Posterior cingulate gyrus (tissue), 11 donors: ENCODE measurements at places on chromosomes 3 and 15.
A peak's percentile ranks its signal among the peaks of the same experiment; 100 is the strongest.

DNA sequence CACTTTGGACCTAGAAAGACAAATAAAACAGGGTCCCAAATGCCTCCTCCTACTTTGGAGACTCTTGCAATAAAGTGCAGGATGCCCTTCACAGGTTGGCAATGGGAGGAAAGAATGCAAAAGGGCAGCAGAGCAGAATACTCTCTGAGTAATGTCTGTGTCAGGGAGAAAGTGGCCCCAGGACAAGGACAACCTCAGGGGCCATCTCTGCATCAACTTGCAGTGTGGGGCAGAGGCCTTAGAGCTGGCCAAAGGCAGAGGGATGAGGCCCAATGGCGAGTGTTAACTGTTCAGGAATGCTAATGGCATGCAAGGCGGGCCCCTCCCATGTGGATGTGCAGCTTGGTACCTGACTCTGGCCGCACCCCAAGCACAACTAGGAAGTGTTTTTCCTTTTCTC is 8.4 kb downstream of the UPK1B start:
- no peak for DNase-seq

DNA sequence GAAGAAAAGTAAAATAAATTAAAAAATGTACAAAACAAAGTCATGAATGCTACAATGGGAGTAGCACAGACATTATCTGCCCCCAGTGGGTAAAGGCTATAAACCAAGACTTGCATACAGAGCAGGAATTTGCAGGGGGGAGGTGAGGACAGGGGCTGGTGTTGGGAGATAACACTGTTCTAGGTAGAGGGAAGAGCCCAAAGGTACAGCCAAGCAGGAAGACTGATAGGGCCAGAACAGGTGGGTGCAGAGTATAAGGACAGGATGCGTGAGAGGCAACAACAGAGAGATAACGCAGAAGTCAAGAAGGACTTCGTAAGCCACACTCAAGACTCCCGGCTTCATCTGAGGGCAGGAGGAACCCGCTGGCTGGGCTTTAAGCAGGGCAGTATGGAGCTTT is 146.5 kb downstream of the CTNNB1 start:
- DNase-seq, result no peak

DNA sequence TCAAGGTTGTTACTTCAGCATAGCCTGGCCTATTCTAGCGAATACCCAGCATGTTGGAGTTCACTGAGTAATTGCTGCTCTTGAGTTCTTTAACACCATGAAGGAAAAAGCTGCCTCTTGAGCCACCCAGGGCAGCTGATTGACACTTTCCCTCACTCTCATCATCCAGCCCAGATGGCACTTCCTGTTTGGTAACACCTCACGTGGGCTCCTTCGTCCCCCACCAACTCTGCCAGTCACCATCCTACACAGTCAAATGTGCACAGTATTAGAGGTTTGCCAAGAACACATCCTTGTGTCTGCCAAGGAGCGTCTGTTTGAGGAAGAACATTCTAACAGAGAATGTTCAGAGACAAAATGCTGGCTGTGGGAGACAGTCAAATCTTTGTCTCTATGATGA is 266.3 kb downstream of the RPLP1 start:
- peak; percentile 27 for DNase-seq

DNA sequence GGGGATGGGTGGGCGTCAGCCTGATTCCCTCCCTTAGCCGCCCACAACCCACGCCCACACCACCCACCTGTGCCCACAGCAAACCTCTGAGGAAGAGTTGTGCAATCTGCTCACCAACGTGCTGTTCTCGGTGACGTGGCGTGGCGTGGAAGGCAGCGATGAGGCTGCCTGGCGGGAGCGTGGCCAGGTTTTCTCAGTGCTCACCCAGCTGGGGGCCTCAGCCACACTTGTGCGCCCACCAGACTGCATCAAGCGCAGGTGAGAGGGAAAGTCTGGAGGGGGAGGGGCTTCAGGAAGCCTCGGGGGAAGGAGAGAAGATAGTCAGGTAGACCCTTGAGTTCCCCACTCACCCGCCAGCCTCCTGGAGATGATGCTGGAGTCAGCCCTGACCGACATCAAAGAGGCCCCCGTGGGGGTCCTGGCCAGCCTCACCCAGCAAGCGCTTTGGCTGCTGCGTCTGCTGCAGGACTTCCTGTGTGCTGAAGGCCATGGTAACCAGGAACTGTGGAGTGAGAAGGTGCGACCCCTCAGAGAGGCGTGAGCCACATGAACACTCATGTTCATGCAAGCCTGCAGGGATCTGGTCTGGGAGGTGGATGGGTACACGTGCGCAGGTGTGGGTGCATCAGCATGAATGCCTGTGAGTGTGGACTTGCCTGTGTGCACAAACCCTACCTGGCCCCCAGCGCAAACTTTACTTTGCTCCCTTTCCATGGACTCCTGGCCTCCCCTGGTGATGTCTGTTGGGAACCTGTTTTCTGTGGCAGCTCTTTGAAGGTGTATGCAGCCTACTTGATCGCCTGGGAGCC is 21.7 kb downstream of the NBEAL2 start:
- peak; percentile 74 for DNase-seq

DNA sequence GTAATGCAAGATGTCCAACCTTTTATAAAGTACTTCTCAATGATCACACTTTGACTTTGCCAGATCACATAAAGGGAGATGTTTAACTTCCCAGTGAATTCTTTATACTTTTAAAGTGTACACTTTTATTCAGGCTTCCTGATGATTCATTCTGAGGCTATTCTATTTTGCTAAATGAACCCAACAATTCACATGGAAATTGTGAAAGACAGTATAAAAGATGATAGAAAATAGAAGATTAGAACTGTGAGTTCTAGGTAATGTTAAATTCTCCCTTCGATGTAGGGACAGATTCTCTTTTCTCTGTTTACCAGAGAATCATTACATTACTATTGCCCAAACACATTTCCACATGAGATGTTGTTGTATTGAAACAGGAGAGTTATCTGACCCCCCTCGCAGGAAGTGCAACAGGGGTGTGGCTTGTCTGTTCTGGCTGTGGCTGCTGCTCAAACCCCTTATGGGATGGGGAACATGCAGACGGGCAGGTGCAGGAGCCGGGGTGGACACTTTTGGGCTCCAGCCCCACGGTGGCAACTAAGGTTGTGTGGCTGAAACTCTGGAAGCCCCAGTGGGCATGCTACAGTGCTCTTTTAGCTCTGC is 131.3 kb upstream of the LRTM1 start:
- no peak for DNase-seq

GRCh38 chr15:88541709-88542341 is 4.7 kb downstream of the DET1 start:
- no peak for DNase-seq

GRCh38 chr3:46479696-46480095 is 15.0 kb upstream of the LTF start:
- DNase-seq, result no peak

DNA sequence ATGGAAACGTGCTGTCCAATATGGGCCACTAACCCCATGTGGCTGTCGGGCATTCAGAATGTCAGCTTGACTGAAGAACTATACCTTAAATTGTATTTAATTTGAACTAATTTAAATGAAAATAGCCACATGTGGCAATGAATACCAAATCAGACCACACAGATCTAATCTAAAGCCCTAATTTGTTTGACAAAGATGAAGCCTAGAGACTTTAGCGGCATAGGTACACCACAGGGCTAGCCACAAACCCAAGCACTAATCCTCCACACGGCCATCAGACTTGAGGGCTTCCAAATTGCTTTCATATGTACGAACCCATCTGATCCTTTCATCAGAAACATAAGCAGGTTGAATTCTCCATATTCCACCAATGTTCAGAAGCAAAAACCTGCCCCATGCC is 81.4 kb downstream of the SHQ1 start:
- no peak for DNase-seq

DNA sequence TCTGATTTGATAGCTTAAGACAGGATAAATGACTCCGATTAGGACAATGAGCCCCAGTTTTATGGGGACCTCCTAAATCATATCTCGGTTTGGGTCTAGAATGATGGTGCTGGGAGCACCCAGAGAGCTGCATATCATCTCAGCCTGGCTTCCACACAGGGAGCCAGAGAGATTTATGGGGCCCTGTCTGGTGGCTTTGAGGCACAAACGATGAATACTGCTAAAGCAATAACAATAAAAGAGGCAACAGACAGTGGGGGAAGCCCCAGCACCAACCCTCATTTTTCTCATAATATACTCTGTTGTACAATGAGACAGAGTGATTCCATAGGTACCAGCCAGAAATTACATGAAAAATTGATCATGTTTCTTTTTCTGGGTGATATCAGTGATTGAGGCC is 889.0 kb upstream of the CFAP20DC start:
- no peak for DNase-seq

DNA sequence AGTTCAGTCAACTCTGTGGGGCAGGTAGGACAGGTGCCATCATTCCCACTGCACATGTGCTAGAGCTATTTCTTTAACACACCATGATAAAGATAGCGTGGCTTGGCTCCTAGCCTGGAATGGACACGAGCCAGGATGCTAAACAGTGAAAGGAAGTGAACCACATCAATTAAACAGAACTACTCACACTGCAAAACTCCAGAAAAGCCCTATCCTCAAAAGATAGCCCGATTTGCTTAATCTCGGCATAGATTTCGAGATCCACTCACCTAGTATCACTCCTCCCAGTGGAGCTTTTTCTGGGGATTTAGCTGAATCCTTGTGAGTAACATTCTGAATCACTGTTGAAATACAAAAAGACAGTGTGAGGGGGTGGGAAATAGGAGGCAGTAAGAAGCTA is 118.0 kb downstream of the ABI3BP start:
- no peak for DNase-seq

DNA sequence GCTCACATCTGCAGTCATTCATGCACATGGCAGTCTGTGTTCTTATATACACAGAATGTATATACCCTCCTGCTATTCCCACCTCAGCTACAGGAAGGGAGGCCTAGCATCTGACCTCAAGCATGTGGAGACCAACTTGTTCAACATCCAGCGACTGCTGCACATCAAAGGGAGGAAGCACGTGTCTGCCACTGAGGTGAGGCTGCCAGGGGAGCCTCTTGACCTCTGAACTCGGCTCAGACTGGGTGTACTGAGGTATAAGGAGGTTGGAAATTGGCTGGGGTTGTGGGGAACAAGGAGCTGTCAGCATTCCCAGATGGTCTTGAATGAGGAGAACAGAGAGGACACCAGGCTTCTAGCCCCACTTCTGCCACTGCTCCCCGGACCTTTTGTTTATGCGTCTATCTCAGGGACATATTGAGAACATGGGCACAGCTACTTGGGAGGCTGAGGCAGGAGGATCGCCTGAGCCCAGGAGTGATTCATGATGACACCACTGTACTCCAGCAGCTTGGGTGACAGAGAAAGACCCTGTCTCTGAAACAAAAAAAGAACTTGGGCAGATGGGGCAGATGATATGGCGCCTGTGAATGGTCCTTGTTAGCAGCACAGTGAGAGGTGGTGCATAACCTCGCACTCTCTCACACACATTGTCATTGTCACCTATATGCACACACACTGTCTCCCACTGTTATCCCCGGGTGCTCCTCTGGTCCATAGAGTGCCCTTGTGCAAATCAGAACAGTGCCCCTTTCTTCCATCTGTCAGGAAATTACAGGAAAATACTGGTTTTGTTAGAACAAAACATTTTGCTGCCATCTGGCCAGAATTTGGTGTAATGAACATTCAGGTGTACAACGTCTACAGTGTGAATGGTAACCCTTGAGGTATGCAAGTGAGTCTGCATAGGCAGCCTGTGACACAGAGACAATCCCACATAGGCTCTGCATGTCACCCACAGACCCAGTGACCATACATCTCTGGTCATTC is 5.4 kb downstream of the VILL start:
- DNase-seq, result no peak

- DNase-seq, result no peak
Observed at GRCh38 chr3:58000306-58001085, 7.7 kb upstream of the FLNB start.

- DNase-seq, result peak; percentile 30
Observed at GRCh38 chr3:13281507-13282357, 138.4 kb downstream of the NUP210 start.

GRCh38 chr15:40062816-40063562 is 24.0 kb upstream of the SRP14 start:
- DNase-seq, result no peak

GRCh38 chr3:153079386-153079785 is 82.6 kb upstream of the RAP2B start:
- no peak for DNase-seq

DNA sequence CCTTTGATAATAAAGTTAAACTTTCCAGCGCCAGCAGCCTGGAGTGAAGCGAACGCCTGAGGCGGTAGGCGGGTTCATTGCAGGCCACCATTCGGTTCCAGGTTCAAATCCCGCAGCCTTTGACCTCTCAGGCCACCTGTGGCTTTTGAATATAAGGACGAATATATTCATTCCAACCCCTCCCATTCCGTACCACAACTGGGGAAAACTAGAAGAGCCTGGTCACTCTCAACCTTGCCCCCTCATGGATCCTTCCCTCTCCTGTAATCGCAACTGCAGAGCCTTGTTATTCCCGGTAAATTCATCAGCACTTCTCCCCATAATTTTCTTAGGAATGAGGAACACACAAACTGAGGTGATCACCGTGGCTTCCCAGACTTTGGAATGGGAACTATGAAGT is 35.2 kb downstream of the ZIC4 start:
- no peak for DNase-seq
